ENCODE measurements at places on chromosomes 6 and 20. TPM values are rescaled to one million over a fixed set of nuclear protein-coding genes. Genes with fewer than 3 reads are reported as not detected.

The VSX1 gene
- total RNA-seq, result not detected

DNA sequence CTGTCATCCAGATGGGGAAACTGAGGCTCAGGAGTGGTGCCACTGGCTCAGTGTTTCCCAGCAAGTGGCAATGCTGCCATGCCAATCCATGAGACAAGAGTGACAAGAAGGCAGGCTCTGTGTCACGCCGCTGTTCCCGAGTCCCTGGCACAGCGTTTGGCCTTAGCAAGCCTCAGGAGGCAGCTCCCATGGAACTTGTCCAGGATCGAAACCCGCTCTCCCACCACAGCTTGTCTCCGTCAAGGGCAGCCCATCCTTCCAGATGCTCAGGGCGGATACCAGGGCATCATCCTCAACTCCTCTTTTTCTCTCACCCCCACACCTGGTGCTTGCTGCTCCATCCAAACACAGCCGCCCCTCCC is 110.6 kb upstream of the PTPN1 start:
- DNase-seq, result no peak

- no peak for DNase-seq
These were observed 21.4 kb upstream of the PI16 start for GRCh38 chr6:36933102-36933501.

DNA sequence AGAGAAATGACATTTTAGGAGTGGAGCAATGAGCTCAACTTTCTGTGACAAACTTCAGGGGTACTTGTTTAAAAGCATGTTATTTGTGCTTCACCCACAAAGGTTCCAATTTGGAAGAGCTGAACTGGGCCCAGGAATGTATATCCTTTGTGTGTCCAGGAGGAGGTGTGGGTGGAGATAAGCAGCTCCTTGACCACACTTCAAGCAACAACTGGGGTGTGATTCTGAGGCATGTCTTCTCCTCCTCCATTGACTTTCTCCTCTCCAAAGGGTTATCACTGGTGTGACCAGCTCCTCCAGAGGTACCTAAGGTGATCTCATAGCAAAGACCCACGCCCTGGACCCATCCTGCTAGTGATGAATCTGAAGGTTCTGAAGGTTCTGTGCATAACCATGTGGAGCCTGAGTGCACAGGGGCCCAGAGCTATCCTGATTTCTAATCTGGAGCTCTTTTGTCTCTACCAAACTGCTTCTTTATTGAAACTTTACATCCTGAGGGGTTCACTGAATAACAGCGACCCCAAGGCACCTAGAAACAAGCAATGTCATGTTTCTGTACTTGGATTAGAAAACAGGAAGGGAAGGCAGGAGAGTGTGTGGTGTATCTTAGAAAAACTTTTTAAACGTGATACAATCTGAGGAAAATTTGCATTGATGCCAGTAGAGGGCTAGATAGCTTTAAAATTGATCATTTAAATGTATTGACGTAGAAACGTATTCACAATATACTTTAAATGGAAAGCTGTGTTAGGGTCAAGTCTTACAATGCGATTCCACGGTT is 60.9 kb upstream of the CD93 start:
- peak; percentile 54 for DNase-seq

GRCh38 chr20:42204109-42204660 is 586.0 kb upstream of the CHD6 start:
- no peak for DNase-seq

- DNase-seq, result peak; percentile 64
These were observed 37.3 kb upstream of the BPIFA2 start for GRCh38 chr20:33130568-33131061.

DNA sequence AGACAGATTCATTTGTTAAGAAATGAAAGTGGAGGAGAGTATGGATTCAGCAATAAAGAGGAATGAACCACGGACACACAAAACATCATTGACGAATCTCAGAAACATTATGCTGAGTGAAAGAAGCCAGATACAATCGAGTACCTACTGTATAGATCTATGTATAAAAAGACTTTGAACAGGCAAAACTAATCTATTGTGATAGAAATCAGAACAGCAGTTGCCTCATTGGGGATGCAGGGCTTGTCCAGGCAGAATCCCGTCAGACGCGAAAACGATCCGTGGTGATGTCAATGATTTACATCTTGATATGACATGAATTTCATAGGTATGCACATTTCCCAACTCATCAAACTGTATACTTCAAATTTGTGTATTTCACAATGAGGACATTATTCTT is 265.2 kb downstream of the CBLN4 start:
- no peak for DNase-seq

GRCh38 chr6:12335717-12336116 is 45.6 kb downstream of the EDN1 start:
- no peak for DNase-seq

DNA sequence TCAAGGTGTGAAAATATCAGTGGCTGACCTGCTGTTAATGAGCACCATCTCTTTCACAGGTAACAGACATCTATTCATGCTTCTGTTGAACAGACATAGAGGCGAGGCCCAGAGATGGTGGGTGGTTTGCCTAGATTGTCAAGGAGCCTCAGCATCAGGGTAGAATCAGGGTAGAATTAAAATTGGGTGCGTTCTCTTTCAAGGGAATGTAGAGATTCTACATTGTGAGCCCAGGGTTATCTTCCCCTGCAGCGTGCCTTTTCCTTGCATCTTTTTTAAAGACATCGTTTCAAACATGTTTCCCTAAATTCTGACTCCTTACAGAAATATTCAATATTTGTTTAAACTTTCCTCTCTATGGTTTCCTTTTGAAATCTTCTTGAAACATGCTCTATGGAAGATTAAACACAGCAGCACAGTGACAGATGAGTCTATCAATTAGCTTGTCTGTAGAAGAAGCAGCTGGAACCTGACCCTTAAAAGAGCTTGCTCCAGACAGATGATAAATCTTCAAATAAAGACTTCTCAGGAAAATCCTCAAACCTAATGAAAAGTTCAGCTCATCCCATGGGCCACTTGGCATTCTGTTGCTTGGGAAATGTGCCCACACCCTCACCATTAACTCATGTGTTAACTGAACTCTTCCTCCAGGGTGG is 119.8 kb downstream of the IPCEF1 start:
- DNase-seq, result no peak

All from right atrium auricular region (tissue), 2 donors.